ENCODE measurements at places on chromosomes 7 and 10.

DNA sequence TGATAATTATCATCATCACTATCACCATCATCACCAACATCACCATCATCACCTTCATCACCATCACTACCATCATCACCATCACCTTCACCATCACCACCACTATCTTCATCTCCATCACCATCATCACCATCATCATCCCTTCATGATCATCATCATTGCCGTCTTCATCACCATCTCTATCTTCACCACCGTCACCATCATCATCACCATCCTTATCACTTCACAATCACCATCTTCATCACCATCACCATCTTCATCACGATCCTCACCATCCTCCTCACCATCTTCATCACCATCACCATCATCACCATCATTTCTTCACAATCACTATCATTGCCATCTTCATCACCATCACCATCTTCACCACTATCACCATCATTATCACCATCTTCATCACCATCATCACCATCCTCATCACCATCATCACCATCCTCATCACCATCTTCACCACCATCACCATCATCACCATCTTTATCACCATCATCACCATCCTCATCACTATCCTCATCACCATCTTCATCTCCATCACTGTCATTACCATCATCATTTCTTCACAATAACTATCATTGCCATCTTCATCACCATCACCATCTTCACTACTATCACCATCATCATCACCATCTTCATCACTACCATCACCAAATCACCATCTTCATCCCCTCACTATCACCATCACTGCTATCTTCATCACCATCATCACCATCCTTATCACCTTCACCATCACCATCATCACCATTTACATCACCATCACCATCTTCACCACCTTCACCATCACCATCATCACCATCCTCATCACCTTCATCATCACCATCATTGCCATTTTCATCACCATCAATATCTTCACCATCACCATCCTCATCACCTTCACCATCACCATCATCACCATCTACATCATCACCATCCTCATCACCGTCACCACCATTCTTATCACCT, 72.4 kb upstream of the DNAAF5 start:
- DNase-seq = no peak

DNA sequence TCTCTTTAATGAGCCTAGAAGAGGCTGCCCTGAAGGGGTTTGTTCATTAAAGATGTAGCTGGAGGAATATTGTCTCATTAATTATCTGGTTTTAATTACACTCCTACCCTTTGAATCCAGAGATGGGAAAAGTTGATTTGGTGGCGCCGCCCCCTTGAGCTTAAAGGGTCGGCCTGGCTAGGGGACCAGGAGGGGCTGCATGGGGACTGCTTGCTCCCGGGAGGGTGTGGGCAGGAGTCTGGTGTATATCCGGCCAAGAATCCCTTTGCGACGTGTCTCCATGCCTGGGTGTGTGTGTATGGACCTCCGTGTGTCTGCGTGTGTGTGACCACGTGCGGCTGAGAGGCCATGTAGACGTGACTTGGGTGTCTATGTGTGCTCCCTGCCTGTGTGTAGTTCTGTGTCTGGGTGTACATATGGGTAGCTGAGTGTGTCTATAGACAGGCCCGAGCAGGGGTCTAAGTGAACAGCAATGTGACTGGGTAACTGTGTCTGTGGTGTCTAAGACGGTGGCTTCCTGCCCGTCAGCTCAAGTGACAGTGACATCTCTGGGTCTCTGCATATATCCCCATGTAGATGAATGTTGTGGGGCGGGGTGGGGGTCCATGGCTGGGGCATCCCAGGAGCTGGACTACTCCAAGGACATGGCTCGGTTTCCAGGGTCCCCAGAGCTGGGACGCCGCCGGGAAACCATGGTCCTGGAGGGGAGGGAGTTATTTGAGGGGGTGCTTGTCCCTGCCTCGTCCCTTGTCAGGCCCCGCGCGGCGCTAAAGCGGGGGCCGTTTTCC, 10.7 kb downstream of the LBX1 start:
- DNase-seq = no peak

GRCh38 chr7:99762680-99763327, 21.2 kb downstream of the CYP3A4 start:
- no peak for DNase-seq

GRCh38 chr7:35436452-35436851, 182.6 kb upstream of the TBX20 start:
- DNase-seq = no peak

GRCh38 chr10:974785-975074, 13.5 kb upstream of the GTPBP4 start:
- DNase-seq = no peak

DNA sequence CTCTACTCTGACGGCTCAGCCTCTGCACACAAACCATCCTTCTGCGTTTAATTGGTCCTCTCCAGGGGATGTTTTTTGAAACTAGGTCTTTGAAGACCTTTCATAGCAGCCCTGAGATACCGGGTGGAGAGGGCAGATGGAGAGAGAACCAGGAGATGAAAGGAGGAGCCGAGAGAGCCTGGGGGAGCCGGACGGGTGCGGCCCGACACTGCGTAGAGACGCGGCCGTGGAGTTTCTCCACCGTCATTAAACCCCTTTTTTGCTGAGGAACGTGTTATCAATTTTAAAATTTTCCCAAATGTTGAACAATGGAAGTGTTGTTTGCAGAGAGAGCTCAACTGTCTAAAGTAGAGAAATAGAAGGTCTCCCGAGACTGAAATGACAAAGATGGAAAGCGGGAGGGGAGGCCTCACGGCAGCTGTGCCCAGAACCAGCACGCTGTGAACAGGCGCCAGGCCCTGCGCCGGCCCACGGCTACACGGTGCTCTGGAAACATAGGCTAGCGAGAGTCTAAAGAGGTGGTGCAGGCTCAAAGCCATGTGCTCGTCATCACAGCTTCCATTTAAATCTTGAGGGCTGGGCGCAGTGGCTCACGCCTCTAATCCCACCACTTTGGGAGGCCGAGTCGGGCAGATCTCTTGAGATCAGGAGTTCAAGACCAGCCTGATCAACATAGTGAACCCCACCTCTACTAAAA, 307.0 kb downstream of the PTPRN2 start:
- DNase-seq = no peak

- DNase-seq = no peak
These were observed 34.2 kb upstream of the AKR1B1 start for GRCh38 chr7:134493091-134493490.

- DNase-seq = no peak
These were observed 23.7 kb downstream of the KCNH2 start for GRCh38 chr7:150954201-150954985.

GRCh38 chr7:3103614-3104398, 60.1 kb upstream of the CARD11 start:
- DNase-seq = no peak

DNA sequence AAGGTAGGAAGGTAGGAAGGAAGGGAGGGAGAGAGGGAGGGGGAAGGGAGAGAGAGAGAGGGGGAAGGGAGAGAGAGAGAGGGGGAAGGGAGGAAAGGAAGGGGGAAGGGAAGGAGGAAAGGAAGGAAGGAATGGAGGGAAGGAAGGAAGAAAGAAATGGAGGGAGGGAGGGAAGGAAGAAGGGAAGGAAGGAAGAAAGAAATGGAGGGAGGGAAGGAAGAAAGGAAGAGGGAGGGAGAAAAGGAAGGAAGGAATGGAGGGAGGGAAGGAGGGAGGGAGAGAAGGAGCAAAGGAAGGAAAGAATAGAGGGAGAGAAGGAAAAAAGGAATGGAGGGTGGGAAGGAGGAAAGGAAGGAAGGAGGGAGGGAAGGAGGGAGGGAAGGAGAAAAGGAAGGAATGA, 176.4 kb upstream of the PTER start:
- DNase-seq = no peak

GRCh38 chr10:79191951-79192676, 123.3 kb downstream of the ZMIZ1 start:
- no peak for DNase-seq

DNA sequence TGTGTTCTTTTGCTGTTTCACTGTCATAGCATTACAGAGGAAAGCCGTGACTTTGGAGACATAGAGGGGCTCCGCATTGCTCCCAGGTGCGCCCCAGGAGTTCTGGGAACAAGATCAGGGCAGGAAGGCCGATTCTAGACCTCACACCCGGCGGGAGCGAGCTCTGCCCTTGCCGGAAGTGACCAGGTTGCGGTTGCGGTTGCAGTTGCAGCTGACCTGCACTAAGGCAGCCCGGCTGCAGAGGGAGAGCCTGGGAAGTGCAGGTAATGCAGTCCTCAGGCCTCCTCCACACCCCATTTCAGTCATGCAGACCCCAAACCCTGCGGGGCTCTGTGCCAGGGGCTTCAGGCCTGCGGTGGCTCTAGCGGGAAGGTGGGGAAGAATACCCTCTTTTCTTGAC, 130.0 kb upstream of the LANCL2 start:
- DNase-seq = no peak

- DNase-seq = peak; percentile 6
These were observed 277.3 kb upstream of the SEMA3D start for GRCh38 chr7:85464042-85464651.

- no peak for DNase-seq
These were observed 7.6 kb downstream of the TMEM184A start for GRCh38 chr7:1548438-1548831.
